ENCODE measurements at places on chromosomes 3 and 15.
A peak's percentile ranks its signal among the peaks of the same experiment; 100 is the strongest.

DNA sequence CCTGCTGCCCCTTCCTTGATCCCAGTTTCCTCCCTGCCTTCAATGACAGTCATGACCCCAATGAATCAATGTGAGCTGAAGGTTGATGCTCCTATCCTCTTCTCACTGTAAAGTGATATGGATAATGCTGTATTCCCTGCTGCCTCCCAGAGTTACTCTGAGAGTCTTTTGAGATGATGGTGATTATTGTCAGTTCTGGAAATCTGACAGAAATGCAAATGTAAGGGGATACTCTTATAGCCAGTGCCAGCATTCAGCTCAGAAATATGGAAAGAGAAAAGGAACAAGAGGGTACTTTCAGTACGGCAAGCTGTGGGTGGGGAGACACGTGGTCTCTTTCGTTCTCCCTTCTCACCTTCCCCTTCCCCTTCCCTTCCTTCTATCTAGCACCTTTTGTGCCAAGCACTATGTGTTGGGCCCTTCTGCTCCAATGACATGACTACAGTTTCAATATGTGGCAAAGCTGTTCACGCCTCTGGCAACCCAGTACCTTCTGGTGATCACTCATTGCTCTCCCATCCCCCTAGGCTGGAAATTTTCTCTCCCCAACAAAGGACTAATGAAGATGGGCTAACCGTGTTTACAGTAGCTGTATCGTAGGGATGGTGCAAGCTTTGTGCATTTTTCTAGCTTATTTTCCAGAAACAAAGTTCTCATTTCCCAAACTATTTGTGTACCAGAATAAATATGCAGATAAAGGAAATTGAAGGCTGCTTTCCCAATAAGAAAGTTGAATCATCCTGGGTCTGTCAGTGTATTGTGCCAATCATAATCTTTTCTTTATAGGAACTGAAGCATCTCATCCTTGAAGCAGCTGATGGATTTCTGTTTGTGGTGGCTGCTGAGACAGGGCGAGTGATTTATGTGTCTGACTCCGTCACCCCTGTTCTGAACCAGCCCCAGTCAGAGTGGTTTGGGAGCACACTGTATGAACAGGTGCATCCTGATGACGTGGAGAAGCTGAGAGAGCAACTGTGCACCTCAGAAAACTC, 70.3 kb downstream of the ARNT2 start:
- no peak for DNase-seq

- no peak for DNase-seq
These were observed 13.4 kb downstream of the DZIP3 start for GRCh38 chr3:108602935-108603294.

DNA sequence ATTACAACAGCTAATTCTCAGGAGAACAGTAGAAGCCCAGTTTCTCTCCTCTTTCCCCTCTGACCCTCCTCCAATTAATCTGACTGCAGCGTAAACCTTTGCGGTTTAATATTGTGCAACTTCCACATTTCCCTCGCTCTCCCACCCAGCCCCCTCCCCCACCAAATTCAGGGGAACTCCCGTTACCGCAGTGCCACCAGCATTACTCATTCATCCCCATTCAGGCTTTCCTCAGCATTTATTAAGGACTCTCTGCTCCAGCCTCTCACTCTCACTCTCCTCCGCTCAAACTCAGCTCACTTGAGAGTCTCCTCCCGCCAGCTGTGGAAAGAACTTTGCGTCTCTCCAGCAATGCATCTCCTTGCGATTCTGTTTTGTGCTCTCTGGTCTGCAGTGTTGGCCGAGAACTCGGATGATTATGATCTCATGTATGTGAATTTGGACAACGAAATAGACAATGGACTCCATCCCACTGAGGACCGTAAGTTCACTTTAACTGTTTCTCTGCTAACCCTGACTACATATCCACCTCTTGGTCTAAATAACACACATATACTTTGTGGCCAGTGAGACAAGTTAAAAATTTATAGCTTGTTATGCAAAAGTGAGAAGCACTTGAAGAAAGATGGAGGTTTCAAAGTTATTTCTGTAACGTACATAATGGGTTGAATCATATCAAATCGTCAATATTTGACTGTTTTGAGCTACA, at the start of gene PTX3:
TSS of gene PTX3 (plus strand) at position 268 of the 709 bp plus-strand sequence. CDS start at position 352, 84 bp downstream.
- peak; percentile 69 for DNase-seq

DNA sequence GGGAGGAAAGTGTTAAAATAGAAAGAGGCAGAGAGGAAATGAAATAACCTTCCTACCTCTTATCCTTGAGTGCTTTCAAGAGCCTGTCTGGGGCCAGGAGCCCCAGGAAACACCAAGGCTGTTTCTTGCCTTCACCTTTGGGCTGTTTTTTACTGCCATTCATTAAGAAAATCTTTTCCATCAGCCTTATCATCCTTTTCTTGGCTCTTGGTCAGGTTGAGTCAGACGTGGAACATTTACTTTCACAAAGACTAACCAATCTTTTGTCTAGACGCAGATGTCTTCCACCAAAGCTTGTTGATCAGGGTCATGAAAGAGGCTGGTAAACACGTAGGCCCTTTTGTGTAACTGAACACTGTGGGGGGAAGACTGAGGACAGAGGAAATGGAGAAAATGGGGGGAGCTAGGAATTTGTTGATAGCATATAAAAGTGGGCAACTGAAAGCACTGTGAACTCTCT, 151.0 kb upstream of the THBS1 start:
- peak; percentile 71 for DNase-seq

- DNase-seq = peak; percentile 34
These were observed 151.6 kb downstream of the TMCO5A start for GRCh38 chr15:38085931-38086568.

GRCh38 chr3:161413127-161413854, 42.0 kb upstream of the SPTSSB start:
- no peak for DNase-seq
